ENCODE measurements at places on chromosomes 4 and X.

DNA sequence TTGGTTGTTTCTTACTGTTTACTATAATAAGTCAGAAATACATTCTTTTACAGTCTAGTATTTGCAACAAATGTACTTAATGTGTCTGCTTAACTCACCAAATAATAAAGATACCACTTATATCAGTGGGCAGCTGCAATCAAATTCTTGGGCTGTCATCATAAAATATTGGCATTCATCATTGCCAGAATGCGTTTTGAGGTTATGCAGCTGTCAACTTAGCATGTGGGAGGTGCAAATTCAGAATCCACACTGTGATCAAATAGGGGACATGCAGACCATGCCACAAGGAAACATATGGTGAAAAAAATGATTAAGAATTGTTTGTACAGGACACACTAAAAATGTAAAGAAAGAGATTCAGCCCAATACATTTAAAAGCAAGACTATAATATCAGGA is 86.5 kb downstream of the HCCS start:
- DNase-seq, result no peak

DNA sequence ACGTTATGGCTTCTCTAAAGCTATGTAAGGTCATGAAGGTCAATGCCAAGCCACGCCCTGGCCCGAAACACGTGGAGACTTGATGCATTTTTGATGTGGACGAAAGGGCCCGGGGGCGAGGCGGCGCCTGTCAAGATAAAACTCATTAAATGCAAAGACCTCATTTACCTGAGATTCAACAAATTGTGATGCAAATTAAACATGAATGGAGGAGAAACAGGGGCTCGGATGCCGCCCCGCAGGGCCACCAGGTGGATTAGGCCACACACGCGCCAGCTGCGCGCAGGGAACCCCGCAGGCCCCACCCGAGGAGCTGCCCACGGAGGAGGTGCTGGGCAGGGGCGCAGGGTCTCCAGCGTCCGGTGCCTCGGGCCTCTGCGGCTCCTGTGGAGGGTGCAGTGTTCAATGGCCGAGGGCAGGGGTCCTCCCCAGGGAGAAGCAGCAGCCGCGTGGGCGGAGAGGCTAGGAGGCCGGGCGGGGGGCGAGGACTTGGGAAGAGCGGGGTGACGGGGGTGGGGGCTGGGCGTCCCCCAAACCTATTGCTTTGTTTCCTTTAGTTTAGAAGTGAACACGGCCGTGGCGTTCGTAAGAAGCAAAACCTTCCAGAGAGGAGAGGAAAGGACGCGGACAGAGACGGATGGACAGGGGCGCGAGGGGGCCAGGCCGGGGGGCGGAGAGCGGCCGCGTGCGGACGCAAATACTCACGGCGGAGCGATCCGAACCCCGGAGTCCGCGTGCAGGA is 40.4 kb downstream of the CPLX1 start:
- DNase-seq, result no peak

GRCh38 chr4:142040043-142040442 is 403.7 kb downstream of the IL15 start:
- no peak for DNase-seq

- DNase-seq, result no peak
Measured at GRCh38 chrX:41789374-41789773, 65.4 kb downstream of the GPR82 start.

DNA sequence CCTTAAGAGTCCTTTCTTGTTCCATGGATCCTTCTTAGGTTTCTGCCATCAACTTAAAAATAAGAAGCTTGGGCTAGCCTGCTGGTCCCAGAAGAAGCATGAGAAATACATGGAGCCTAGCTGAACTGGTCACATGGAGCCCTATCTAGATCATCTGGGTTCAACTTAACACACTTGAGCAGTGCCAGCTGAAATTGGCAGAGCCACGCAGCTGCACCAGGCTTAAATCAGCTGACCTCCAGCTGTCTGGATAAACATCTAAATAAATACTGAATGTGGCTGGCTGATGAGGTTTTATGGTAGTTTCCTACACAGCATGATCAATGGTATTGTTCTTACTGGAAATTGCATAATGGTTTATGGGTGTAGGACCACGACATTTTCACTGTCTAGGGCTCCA is 598.4 kb upstream of the FAM241A start:
- DNase-seq, result no peak

DNA sequence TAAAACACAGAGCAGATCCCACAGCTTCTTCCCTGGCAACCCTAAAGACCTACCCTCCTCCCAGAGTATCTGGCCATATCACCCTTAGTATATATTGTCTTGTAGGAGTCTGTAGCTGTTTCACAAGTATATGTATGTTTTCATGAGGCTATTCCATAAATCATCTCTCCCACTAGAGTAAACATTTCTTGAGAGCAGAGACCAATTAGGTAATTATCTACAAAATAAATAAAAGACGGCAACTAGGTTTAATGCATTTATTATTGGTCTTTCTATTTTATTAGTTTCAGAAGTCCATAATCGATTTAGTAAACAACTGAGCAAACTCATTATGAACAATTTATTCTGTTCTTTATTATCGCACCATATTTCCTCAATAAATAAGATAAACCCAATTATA is 7.0 kb downstream of the ACOT9 start:
- no peak for DNase-seq

- no peak for DNase-seq
Measured at GRCh38 chr4:5635826-5636195, 72.5 kb downstream of the EVC2 start.

GRCh38 chr4:76523593-76523992 is 88.6 kb downstream of the SHROOM3 start:
- DNase-seq, result no peak

GRCh38 chr4:88745581-88746163 is 48.0 kb upstream of the NAP1L5 start:
- no peak for DNase-seq

GRCh38 chr4:103097112-103097511 is 2.5 kb downstream of the BDH2 start:
- no peak for DNase-seq

DNA sequence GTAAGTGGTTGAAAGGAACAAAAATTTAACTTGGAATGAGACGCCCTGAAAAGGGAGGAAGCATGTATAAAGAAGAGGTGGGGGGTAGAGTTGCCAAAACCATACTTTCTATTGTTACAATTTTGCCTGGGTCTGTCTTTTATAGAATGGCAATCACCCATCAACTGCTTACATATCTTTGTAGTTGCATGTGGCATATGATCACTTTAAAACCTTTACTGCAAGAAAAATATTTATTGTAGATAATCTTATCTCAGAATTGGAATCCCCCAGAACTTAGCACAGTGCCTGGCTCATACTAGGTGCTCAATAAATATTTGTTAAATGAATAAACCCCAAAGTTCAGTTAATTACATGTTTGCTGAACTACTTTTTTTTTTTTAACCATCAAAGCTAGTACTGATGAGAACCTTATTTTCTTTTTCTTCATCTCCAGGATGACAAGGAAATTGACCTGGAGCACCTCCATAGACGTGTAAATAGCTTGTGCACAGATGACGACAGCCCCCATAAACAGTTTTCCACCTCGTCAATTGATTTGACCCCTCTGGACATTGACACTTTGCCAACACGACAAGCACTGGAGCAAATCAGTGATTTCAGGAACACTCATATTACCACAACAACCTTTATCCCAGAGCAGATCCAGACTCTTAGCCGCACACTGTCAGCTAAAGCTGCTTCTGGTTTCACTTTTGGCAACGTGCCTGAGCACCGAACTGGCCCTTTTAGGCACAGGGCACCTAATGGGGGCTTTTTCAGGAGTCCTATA is 56.7 kb upstream of the ATOH1 start:
- no peak for DNase-seq

- no peak for DNase-seq
Measured at GRCh38 chrX:13009273-13009672, 34.4 kb downstream of the TMSB4X start.

DNA sequence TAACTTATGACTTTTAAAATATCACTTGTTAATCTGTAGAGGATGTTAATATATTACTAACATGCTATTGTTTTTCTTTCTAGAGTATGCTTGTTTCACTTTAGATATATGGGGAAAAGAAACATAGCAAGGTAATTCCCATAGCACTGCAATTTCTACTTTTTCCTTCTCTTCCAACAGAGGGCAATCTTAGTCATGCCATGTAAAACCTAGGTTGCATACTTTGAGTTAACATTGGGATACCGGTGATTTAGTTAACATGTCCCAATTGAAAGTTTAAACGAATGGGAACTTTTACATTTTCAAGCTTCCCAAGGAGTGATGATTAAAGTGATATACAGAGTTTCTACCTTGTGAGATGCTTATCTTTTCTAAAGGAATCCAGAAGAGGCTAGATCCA is 89.4 kb upstream of the IL13RA1 start:
- no peak for DNase-seq

- no peak for DNase-seq
Measured at GRCh38 chr4:151043803-151044515, 28.9 kb upstream of the LRBA start.
